ENCODE measurements at places on chromosomes 16 and 17.

- DNase-seq = no peak
Observed at GRCh38 chr17:58136669-58137279, 11.4 kb upstream of the OR4D1 start.

DNA sequence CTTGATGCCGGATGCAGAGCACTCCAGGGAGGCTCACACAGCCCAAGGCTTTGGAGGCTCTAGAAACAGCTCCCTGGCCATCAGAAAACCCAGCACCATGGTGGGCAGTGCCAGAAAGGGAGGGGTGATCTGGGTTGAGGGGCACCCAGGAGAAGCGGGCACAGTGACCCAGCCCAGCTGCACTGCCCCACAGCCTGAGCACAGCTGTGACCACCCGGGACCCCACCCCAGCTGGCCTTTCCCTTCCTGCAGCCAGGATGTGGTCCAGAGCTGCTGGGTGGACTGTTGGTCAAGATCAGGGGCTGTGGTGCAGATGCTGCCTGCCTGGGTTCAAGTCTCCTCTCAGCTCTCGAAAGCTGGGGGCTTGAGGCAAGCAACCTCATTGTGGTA is 223.1 kb downstream of the ZNF423 start:
- no peak for DNase-seq

DNA sequence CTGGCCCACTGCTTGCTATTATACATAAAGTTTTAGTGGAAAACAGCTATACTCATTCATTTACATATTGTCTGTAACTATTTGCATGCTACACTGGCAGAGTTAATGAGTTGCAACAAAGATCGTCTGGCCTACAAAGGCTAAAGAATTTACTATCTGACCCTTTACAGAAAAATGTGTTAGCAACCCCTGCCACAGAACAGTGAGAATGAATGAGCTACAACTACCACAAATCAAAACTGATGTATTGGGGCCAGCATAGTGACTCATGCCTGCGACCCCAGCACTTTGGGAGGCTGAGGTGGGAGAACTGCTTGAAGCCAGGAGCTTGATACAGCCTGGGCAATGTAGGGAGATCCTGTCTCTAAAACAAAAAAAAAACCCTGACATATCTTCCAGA is 92.7 kb downstream of the MYH11 start:
- no peak for DNase-seq

DNA sequence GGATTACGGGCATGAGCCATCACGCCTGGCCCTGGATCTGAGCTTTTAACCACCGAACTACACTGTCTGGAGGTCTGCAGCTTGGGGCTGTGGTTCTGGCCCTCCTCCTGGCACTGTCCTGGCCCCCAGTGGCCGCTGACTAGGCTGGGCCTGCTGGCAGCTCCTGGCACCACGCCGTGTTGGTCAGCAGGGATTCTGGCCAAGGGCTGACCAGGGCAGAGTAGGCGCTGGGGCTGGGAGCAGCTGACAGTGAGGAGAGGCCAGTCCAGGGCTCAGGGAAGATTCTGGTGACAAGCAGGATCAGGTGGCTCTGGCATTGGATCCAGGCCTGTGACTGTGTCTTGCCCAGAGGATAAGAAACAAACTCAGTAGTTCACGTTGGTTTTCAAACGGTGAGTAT is 14.6 kb downstream of the EEF2K start:
- no peak for DNase-seq

- no peak for DNase-seq
Observed at GRCh38 chr16:87897521-87898505, 28.5 kb upstream of the SLC7A5 start.

DNA sequence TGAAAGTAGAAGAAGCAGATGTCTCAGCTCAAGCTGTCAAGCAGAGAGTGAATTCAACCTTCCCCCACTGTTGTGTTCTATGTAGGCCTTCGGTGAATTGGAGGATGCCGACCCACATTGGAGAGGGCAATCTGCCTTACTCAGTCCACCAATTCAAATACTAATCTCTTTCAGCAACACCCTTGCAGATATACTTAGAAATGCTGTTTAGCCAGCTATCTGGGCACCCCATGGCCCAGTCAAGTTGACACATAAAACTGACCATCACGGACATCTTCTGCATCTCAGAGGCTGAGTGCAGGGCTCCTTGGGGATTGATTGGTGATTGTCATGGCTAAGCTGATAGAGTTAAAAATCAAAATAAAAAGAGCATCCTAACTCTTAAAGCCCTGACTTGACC is 58.3 kb downstream of the IRX3 start:
- DNase-seq = no peak

- no peak for DNase-seq
Observed at GRCh38 chr16:53061701-53062159, 6.9 kb downstream of the CHD9 start.

- DNase-seq = no peak
Observed at GRCh38 chr17:82957469-82957795, 117.6 kb upstream of the ZNF750 start.

DNA sequence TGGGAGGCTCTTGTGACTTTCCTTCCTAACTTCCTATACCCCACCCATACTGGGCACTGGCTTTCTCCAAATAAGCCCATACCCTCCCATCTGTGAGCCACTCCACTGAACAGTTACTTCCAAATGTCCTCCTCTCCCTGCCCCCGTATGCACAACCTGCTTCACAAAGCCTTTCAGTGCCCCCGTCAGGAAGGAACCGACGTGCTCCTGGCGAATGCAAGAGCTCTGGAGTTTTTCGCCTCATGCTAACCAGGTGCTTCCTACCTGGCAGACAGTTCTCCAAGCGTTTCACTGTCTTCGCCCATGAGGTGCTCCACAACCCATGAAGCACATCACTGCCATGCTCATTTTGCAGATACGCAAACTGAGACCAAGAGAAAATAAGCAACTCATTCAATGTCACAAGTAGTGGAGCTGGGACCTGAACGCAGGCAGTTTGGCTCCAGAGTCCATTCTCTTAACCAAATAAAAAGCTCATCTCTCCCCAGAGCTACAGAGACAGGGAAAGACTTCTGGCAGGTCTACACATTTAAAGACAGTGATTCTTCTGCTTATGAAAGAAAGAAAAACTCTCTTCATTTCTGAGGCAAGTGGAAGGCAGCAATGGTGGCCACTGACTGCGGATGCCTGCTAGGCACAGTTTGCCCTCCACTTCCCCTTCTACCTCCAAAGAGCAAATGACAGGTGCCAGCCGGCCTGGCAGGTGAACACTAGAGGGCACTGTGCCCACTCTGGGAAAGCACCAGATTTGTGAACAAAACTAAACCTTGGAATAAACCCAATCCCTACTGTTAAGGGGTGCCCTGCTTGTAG is 23.8 kb downstream of the SPHK1 start:
- DNase-seq = no peak

DNA sequence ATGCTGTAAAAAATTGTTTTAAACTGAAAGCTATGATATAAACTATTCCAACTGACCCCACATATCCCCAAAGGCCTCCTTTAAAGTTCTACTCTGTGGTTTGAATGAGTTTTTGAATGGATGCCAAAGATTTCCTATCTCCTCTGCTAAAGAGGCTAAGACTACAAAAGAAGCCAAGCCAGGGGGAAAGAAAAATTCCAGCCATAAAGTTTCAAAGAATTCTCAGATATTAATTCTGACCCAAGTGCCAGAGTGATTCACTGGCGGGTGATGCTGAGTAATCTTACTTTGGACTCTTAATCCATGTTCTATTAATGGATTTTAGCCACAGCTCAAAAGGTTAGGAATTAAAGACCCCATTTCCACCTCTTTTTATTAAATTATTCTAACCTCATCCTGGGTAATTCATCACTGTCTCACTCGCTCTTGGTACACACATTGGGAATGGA is 60.7 kb downstream of the HS3ST3A1 start:
- peak; percentile 98 for DNase-seq

DNA sequence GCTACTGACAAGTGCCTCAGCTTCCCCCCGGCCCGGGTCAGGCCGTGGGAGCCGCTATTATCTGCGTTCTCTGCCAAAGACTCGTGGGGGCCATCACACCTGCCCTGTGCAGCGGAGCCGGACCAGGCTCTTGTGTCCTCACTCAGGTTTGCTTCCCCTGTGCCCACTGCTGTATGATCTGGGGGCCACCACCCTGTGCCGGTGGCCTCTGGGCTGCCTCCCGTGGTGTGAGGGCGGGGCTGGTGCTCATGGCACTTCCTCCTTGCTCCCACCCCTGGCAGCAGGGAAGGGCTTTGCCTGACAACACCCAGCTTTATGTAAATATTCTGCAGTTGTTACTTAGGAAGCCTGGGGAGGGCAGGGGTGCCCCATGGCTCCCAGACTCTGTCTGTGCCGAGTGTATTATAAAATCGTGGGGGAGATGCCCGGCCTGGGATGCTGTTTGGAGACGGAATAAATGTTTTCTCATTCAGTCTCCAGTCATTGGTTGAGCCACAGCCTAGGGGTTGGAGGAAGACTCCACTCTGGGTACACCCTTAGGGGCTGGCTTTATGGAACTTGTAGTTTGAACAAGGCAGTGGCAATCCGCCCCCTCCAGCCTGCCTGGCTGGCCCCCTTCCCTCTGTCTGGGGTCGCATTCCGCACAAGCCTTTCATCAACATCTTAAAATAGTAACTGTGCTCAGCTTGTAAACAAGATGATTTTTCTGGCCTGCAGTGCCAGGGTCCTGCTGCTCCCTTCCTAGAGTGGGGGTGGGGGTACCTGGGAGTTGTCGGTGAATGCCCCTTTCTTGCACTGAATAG is 4.1 kb downstream of the SYNGR2 start:
- DNase-seq = no peak

GRCh38 chr16:30546115-30546514 is 11.5 kb upstream of the ZNF747 start:
- no peak for DNase-seq

GRCh38 chr17:53696286-53696685 is 126.4 kb upstream of the KIF2B start:
- DNase-seq = no peak

- DNase-seq = peak; percentile 60
Observed at GRCh38 chr17:57243171-57243622, 13.1 kb upstream of the MSI2 start.

DNA sequence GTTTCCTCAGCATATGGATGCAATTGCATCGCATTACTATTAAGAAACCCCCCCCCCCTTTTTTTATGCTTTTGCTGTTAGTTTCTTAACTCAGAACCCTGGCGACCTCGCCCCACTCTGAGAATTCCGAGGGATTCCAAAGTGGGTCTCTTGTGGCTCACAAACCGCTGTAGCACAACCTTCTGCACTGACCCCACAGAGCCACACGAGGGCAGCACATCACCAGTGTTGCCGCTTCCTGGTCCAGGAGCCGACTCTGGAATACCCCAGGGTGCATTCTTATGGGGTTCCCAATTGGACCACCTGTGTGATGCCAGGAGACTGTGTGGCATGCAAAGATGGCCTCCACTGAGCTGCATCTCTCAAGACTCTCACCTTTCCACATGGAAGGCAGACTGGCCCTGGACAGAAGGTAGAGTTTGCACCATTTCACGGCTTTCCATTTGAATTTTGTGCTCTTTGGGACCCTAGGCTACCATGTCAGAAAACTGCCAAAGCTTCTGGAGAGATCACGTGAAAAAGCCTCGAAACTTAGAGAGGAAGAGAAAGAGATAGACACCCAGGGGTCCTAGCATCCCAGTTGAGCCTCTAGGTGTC is 432.7 kb upstream of the ASIC2 start:
- peak; percentile 13 for DNase-seq

- DNase-seq = no peak
Observed at GRCh38 chr17:55607731-55608341, 96.6 kb upstream of the SMIM36 start.

GRCh38 chr17:17982801-17983200 is 10.1 kb downstream of the DRC3 start:
- no peak for DNase-seq

DNA sequence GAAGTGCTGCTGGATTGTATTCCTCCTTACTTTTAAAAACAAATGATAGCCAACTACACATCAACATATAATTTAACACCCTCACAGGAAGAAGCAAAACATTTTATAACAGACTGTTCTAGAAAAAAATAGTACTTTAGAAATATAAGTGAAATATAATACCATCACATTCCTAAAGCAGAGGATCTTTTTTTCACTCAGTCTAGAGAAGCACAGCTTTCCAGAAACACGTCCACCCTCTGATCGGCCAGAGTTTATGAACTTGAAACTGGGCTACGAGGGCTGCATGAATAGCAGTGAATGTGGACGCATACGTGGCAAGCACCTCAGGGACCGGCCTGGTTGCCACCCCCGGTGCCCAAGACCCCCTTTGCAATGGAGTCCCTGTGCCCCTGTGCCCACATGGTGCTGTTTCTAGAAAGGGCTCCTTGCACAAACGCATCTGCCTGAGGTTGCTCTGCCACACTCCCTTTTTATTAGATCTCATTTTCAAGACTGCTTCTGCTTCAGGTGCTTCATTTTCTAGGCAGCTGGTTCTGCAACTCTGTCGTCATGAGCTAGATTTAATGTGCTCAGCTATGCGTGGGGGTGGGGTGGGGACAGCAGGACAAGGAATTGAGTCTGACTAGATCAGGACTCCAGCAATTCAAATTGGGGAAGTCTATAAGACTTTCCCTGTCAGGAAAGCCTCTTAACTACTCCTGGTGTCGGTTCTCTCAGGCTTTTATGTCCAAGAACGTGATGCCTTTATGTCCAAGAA is 29.1 kb upstream of the ERN1 start:
- no peak for DNase-seq

DNA sequence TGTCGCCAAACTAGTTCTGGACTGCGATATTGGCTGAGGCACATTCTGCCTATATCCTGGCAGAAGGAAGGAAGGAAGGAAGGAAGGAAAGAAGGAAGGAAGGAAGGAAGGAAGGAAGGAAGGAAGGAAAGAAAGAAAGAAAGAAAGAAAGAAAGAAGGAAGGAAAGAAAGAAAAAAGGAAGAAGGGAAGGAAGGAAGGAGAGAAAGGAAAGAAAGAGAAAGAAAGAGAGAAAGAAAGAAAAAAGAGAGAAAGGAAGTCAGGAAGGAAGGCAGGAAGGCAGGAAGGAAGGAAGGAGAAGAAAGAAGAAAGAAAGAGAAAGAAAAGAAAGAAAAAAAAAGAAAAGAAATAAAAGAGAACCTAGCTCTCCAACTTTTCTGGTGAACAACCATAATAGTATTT is 587.1 kb downstream of the RBFOX1 start:
- no peak for DNase-seq

DNA sequence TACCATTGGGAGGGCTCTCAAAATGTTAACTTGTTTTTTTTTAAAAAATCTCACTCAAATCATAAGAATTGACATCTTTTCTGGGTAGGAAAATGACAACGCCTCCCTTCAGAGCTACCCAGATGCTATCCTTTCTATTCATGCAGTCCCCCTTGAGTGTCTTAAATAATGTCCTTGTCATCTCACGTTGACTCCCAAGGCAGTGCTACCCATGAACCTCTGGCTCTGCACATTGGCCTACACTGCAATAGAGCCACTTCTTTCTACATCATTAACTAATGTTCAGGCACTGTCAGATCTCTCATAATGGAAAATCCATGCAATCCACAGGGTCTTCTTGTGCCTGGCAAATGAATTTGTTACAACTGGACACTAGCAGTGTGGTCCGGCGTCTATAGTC is 569.8 kb upstream of the ZFHX3 start:
- no peak for DNase-seq

DNA sequence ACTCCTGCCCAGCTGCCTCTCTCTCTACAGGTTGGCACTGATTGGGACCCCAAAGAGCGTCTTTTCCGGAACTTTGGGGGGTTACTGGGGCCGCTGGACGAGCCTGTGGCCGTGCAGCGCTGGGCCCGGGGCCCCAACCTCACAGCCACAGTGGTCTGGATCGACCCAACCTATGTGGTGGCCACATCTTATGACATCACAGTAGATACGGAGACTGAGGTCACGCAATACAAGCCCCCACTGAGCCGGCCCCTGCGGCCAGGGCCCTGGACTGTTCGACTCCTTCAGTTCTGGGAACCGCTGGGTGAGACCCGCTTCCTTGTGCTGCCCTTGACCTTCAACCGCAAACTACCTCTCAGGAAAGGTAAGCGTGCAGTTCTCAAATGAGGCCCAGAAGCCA is 12.3 kb downstream of the XYLT2 start:
- DNase-seq = no peak
